ENCODE measurements at places on chromosomes 13 and 19.
A peak's percentile ranks its signal among the peaks of the same experiment; 100 is the strongest.

- DNase-seq = peak; percentile 93
Measured at GRCh38 chr13:30034458-30034795, 184.0 kb upstream of the UBL3 start.

DNA sequence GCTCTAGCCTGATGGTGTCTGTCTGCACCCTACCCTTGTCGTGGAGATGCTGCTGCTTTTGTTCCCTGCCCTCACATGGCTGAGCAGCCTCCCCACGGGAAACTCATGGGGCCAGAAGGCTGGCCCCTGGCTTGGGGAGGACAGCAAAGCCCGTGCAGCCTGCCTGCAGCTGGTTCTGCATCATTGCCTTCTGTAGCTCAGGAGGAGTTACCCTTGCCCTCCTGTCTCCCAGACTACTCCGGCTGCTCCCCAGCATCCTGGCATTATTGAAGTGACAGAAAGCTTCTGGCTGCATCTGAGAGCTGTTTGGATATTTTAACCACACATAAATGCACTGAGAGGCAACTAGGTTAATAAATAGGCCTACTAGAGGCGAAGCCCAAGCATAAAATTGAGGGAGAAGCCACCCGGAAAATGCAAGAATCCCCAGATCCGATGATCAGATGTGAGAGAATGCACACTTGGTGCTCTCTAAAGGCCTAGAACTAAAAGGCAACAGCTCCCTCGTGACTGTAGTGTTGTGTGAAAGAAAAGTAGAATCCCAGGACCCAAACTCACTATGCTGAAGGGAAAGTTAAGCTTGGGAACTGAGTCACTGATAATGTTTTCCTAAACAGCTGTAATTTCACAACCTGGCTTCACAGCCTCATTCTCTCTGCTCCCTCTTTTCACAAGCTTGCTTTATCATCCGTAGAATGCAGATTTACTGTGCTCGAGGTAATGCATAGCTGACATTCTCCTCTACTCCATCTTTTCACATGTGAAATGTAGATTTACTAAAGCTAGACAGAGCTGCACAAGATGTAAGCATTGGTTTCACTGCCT, 110.8 kb downstream of the TNFRSF19 start:
- DNase-seq = peak; percentile 60

- no peak for DNase-seq
Measured at GRCh38 chr13:27794921-27795717, 2.8 kb downstream of the GSX1 start.

DNA sequence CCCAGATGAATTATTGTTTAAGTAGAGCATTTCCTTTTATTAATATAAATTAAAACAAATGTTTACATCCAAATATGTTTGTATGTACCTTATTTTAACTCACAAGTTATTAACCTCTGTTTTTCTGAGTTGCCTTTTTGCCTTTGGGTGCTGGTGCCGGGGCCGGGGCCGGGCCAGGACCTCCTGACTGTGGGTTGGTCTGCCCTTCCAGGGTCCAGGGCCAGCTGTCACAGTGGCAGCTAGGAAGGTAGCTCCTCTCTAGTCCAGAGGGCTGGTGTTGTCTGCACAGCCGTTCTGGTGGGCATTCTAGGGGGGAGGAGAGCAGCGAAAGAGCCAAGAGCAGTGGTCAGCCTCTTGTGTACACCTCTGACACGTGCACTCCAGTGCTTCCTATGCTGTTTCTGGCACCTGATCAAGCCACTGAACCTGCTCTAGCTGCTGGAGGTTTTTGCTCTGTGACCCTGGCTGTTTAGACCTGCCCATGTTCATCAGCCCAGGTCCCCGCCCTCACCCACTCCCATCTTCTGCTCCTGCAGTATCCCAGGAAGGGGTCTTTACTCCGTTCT, 2.0 kb upstream of the UBA2 start:
- DNase-seq = no peak

GRCh38 chr19:16608290-16608739, 19.7 kb downstream of the MED26 start:
- peak; percentile 94 for DNase-seq
